Stimulated activated CD4-positive, alpha-beta T cell treated with anti-CD3 and anti-CD28 coated beads, Interleukin-15, amount 100 ng/mL, for 48 hours (primary cell): ENCODE measurements at places on chromosomes 12 and 14.

DNA sequence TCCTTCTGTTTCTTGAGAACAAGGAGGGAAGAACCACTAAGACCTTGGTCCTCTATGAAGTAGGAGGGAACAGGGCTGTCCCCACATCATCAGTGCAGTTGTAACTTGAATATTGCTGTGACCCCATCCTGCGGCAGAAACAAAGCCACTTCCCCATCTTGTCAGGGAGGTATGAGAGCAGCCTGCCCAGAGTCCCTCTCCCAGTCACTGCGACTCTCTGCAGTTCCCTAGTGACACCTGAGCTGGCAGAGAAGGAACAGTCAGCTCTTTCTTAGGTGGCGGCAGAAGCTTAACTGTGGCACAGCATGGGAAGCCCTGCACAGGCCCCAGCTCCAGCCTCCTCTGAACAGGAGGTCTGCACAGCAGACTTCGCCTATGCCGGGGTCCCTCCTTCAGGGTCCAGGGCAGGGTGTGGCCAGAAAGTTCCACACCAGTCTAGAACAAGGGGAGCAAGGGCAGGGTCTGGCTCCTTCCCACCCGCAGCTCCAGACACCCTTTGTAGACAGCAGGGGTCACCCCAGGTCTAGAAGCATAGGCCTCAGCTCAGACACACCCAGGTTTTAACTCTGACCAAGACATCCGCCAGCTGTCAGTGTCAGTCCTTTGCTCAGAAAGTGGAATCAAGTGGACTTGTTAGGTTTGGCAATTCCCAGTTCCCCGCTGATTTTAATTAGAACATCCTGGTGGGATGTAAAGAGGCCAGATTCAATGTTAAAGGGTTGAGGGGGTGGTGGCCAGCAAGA lies 36.8 kb downstream of the DEGS2 start:
- no peak for DNase-seq

- no peak for DNase-seq
Observed at GRCh38 chr14:55702511-55702910, 122.5 kb downstream of the KTN1 start.

GRCh38 chr12:21551841-21552465 lies 25.9 kb downstream of the SPX start:
- DNase-seq = no peak

DNA sequence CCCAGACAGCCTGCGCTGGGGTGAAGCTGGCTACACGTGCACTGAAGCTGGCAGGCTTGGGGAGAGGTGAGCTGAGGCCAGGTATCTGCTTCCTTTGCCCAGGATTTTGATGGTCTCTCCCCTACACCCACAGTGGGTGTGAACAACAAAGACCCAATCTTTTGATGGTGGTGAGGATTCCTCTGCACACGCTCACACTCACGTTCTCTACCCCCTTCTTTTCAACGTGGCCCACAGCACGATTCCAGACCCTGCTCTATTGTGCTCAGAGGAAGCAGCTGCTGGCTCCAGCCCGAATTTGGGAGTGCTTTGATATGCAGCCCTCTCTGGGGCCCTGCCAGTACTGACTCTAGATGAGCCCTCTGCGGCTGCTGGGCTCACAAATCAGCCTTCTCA lies 4.9 kb downstream of the CD9 start:
- DNase-seq = no peak

- DNase-seq = no peak
Observed at GRCh38 chr12:63849106-63849620, 4.7 kb downstream of the SRGAP1 start.

DNA sequence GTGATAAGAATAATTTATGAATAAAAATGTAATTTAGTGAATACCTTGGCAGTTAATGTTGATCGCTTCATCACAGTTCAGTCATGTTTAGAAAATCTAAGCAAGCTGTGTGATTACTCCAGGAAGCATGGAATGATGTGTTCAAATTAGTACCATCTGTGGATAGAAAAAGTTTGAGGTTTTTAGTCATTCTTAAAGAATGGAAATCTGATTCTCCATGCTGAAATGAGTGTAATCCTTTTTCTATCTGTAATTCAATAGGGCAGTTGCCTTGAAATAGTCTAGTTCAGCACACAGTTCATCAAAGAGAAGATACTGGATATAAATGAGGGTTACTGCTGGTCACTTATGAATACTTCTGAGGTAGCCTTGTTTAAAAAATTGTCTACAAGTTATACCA lies 127.2 kb upstream of the MYF6 start:
- no peak for DNase-seq
